ENCODE measurements at places on chromosomes 1 and 21.

DNA sequence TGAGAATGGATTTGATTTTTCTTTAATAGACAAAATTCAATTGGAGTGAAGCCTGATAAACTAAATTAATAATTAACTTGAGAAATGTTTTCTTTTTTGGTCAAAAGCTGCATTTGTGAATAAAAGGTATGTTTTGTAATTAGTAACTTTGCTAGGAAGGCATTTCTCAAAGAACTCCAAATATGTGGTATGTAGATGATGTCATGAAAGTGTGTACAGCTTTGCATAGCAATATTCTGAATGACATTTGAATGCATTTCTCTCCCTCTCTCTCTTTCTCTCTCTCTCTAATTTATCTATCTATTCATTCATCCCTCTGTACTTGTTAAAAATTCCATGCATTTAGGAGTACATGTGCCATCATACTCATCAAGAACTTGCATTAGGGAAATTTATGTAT, 109.1 kb upstream of the ADAMTS5 start:
- no peak for DNase-seq

DNA sequence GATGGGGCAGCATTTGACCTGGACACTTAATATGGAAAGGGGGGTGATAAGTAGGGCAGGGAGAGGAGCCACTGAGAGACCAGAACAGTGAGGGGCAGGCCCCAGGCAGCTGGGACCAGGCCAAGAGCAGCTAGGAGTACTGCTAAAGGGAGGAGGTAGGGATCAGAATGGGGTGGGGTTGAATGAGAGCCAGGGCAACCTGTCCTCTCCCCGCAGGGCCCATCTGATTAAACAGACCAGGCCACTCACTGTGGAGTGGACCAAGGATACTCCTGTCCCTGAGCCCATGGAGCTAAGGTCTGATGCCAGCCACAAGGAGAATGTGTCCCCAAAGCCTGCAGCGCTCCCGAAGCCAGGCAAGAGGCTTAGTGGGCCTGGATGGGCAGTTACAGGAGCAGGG, 2.1 kb downstream of the C1orf167 start:
- DNase-seq = no peak

GRCh38 chr1:75115654-75116053, 18.5 kb upstream of the LHX8 start:
- no peak for DNase-seq

- no peak for DNase-seq
Measured at GRCh38 chr1:83822208-83822607, 176.7 kb downstream of the TTLL7 start.

- no peak for DNase-seq
Measured at GRCh38 chr21:43667191-43667904, 8.0 kb downstream of the RRP1B start.

DNA sequence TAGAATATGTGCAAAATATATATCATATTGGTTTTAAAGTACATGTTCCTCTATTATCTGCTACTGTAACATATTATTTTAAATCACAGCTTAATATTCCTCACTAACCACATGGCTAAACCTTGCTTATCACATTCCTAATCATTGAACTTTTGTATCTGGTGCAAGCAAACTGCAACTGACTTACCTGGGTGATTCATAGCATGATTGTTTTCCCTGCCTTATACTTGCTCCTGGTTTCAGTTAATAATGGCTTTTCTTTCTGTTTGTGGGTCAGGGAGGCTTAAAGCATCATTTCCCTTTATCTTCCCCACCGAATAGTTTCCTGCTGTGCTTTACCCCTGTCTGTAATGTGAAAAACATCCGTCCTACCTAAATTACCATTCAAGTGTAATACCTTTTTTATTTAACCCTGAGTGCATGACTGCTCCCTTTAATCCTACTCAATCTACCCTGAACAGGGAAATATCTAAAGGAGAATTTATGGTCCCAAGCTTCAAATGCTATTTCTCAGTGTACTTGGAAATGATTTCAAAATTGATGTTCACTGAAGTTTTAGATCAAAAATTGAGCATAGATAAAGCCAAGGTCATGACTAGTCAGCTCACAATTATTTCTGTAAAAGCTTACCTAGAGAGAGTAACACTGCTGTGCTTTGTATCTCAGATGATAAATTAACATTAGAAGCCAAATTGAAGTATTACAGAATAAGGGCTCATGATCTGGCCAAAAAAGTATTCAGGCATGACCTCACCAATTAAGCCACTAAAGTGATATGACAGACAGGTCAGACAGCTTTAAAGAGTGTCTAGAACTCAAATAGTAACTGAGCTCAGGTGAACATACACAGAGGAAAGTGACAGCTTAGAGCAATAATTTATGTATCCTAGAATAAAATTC, 507.1 kb downstream of the BRINP3 start:
- no peak for DNase-seq

DNA sequence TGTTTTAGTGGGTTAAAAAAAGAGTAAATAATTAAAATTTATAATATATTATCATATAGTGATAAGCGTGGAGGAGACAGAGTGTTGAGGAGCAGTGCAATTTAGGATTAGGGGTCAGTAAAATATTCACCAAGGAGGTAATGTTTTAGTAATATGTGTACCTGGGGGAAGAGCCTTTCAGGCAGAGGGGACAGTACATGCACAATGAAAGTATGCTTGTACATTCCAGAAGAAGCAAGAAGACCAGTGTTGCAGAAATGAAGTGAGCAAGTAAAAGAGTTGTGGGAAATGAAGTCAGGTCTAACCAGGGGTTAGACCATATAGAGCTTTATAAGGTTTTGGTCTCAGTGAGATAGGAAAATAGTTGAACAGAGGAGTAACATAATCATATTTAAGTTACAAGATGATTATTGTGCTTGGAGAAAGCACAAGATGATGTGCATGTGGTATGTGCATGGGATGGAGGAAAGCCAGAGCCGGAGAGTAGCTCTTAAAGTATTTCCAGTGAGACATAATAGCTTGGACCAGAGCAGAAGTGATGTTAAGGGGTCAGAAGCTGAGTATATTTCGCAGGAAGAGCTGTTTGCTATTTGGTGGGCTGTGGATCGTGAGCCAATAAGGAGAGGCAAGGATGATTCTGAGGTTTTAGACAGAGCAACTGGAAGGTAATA, 44.8 kb downstream of the SNX7 start:
- DNase-seq = no peak

DNA sequence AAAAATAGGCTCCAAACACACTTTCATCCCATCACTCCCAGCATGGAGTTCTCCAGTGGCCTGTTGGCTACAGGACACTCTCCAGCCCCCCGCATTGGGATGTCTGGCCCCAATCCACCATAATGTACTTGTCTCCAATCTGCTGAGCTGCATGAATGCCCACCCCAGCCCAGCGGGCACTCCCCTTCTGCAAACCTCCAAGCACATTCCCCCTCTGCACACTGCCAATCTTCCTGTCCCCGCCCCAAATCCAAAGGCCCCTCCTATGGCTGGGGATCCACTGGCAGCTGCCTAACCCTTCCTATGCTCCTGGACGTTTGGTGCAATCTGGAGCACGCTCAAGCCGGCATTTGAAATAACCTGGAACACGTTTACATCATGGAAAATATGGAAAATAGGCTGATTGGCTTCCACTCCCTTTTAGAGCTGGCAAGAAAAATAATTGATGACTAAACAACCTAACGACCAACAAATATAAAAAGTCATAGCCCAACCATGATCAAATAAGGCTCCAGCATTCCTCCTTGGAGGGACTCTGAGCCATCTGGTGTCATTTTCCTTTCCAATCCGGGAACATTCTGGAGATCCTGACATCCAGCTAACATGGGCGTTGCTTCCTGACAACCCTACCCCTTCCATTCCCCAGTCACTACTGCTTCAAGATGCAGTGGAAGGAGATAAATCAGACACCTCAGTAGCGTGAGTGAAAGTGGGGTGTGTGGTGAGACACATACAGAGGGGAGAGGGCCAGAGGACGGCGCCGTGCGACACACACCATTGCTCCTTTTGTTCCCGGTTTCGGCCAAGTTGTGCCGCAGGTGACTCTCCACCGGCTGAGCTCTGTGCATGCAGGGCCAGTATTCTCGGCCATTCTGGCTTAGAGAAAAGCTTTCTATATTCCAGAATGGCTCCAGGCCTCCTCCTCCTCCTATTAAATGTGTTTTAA, 41.6 kb downstream of the PDE9A start:
- no peak for DNase-seq

- DNase-seq = no peak
Measured at GRCh38 chr21:46397211-46397905, 61.3 kb upstream of the DIP2A start.

GRCh38 chr21:26843933-26844257, 1.3 kb downstream of the ADAMTS1 start:
- DNase-seq = no peak

- DNase-seq = no peak
Measured at GRCh38 chr1:209808059-209808581, 2.2 kb upstream of the IRF6 start.

DNA sequence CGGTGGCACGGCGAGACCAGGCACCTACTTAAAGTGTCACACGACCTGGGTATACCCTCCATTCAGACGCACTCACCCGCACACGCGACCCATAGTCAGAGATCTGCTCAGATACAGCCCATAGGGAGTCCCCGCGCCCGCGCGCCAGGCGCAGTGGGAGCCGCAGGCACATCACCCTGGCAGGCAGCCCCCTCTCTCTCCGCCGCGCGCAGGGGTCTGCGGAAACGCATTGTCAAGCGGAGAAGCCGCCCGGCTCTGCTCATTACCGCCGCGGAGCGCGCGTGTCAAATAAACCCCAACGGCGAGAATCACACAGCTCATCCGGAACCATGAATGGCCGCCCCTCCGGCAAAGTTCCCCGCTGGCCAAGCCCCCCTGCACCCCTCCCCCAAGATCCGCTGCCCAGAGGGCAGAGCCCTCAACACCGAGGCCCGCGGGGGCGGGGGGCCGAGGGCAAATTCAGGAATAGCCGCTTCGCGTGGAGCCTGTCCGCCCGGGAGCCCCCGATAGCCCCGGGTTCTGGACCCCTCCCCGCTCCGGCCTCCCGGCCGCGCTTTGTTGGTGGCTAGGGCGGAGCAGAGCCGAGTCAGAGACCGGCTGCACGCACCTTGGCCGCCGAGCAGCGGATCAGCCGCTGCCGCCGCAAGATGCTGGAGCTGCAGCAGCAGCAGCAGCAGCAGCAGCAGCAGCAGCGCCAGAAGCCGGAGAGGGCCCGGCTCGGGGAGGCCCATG, 522 bp downstream of the LRP8 start:
- no peak for DNase-seq

Measured in stimulated activated CD8-positive, alpha-beta memory T cell treated with anti-CD3 and anti-CD28 coated beads, Interleukin-4, amount 100 ng/mL, for 4 hours (primary cell).